Activated CD4-positive, alpha-beta T cell treated with anti-CD3 and anti-CD28 coated beads for 36 hours (primary cell): ENCODE measurements at places on chromosomes 7 and 10.

DNA sequence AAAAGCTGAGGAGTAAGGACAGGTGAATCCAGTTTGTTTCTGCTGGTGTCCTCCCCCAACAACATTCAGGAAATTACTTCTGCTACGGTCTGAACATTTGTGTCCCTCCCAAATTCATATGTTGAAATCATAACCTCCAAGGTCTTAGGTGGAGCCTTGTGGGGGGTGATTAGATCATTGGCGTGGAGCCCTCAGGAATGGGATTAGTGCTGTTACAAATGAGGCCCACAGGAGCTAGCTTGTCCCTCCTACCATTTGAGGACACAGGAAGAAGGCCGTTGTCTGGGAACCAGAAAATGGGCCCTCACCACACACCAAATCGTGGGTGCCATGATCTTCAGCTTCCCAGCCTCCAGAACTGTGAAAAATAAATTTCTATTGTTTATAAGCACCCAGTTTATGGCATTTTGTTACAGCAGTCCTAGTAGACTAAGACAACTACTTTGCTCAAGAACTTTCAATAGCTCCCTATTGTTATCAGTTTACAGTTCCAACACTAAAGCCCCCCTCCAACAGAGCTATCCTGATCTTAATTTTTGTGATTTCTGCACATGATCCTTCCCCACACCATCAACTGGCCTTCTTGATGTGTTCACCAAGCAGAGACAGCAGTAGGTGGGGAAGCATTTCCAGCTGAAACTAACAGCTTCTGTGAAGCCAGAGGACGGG is 2.1 kb upstream of the LRMDA start:
- peaks cover 30% of the 10 kb centered on the region for H3K27me3 ChIP-seq
- no peak overlapping the region for H3K27ac ChIP-seq
- H3K36me3 ChIP-seq, result no peaks in the 10 kb centered on the region
- DNase-seq, result no peak
- no peak overlapping the region for H3K4me3 ChIP-seq

DNA sequence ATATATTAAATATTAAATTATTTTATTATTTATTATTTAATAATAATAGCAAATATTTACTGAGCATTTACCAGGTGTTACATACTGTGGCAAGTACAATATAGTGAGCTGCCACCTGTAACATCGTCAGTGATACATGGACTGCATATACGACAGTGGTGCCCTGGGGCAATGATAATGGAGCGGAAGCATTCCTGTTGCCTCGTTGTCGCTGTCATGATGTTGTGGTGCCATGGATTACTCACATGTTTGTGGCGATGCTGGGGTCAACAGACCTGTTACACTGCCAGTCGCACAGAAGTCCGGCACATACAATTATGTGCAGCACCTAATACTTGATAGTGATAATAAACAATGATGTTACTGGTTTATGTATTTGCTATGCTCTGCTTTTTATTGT is 20.6 kb downstream of the CAMK1D start:
- DNase-seq, result no peak
- no peak overlapping the region for H3K27ac ChIP-seq
- H3K27me3 ChIP-seq, result no peaks in the 10 kb centered on the region
- no peak overlapping the region for H3K4me3 ChIP-seq

DNA sequence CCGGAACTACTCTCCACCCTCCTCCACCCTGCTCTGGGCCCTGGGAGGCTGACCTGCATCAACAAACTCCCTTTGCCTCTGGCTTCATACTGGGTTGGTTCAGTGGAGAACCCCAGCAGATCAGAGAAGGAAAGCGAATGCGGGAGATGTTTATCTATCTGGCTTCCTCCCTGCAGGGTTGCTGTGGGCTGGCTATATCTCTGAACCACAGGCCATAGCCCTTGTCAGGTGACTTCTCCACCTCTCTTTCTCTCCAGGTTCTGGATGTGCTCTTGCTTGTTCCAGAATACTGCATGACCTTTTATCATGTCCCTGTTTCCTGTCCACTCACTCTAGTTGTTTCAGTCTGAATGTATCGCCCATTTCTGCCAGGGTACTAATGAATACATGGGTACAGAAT is 51.7 kb upstream of the IFRD1 start:
- no peak overlapping the region for H3K4me3 ChIP-seq
- H3K27ac ChIP-seq, result peak overlapping the region; percentile 5
- DNase-seq, result no peak
- no peaks in the 10 kb centered on the region for H3K36me3 ChIP-seq
- H3K4me1 ChIP-seq, result peaks cover 18% of the 10 kb centered on the region

- H3K27me3 ChIP-seq, result peaks cover 2% of the 10 kb centered on the region
- no peaks in the 10 kb centered on the region for H3K4me1 ChIP-seq
- H3K4me3 ChIP-seq, result no peak overlapping the region
- no peak for DNase-seq
Measured at GRCh38 chr10:43091846-43092245, 15.0 kb downstream of the RET start.

DNA sequence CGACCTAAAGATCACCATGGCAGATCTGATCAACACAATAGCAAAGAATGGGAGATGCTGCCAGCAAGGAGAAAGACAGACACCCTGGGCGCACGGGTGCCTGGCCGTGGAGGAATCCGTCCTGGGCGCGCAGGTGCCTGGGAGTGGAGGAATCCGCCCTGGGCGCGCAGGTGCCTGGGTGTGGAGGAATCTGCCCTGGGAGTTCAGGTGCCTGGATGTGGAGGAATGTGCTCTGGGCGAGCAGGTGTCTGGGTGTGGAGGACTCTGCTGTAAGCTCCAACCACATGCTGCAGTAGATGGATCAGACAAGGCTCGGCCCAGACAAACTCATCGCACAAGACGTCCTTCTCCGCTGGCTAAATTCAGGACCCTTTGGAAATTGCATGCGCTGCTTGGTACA is 346.3 kb upstream of the ADARB2 start:
- no peak overlapping the region for H3K4me3 ChIP-seq
- peaks cover 4% of the 10 kb centered on the region for H3K27me3 ChIP-seq
- no peak overlapping the region for H3K27ac ChIP-seq
- no peak for DNase-seq
- no peaks in the 10 kb centered on the region for H3K36me3 ChIP-seq

- H3K27me3 ChIP-seq, result no peaks in the 10 kb centered on the region
- peak; percentile 28 for DNase-seq
- H3K4me3 ChIP-seq, result no peak overlapping the region
- H3K27ac ChIP-seq, result no peak overlapping the region
Measured at GRCh38 chr10:71805776-71806703, 32.7 kb upstream of the VSIR start.

DNA sequence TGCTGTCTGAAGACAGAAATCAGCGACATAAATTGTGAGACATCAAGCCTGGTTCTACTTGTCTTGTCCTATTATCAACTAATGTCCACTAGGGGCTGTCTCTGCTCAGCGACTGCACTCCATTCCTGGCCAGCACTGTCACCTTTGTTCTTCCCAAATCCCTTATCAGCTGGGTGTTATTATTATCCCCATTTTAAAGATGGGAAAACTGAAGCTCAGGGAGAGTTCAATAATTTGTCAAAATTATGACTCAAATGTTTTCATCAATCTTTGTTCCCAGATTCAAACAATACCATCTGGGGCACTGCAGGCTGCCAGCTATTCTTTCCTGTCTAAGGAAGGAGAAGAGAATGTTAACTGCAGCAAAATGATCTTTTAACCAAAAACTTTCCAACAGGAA is 431.6 kb upstream of the NFE2L3 start:
- peaks cover 10% of the 10 kb centered on the region for H3K27me3 ChIP-seq
- H3K4me1 ChIP-seq, result no peaks in the 10 kb centered on the region
- H3K4me3 ChIP-seq, result no peak overlapping the region
- no peak overlapping the region for H3K27ac ChIP-seq
- H3K36me3 ChIP-seq, result no peaks in the 10 kb centered on the region

DNA sequence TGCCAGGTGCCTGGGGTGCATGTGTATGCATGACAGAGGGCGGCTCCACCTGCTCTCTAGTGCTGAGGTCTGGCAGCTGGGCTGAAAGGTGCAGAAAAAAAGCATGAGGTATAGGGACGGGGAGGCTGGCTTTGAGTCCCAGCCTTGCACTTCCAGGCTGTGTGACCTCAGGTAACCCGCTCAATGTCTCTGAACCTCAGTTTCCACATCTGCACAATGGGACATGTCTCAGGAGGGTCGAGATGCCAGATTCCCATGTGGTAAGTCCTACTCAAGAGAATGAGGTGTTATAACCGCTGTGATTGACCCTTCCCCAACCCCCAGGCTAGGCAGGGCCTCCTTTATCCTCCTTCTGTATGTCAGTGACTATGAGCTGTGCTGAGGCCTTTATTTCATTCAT is 48.8 kb downstream of the ARHGAP22 start:
- no peak for DNase-seq
- H3K27me3 ChIP-seq, result no peaks in the 10 kb centered on the region
- H3K27ac ChIP-seq, result no peak overlapping the region
- H3K4me1 ChIP-seq, result no peaks in the 10 kb centered on the region
- H3K36me3 ChIP-seq, result no peaks in the 10 kb centered on the region

- DNase-seq, result no peak
- H3K4me3 ChIP-seq, result no peak overlapping the region
- no peaks in the 10 kb centered on the region for H3K27me3 ChIP-seq
- H3K4me1 ChIP-seq, result peaks cover 31% of the 10 kb centered on the region
- no peak overlapping the region for H3K27ac ChIP-seq
Measured at GRCh38 chr7:7662527-7662926, 22.0 kb downstream of the UMAD1 start.

GRCh38 chr7:74023786-74024185 is 4.2 kb upstream of the ELN start:
- H3K27me3 ChIP-seq, result peaks cover 25% of the 10 kb centered on the region
- H3K36me3 ChIP-seq, result no peaks in the 10 kb centered on the region
- peaks cover 2% of the 10 kb centered on the region for H3K4me1 ChIP-seq
- DNase-seq, result no peak

- no peak overlapping the region for H3K27ac ChIP-seq
- H3K36me3 ChIP-seq, result no peaks in the 10 kb centered on the region
- H3K27me3 ChIP-seq, result no peaks in the 10 kb centered on the region
- peak; percentile 64 for DNase-seq
Measured at GRCh38 chr10:4344492-4344994, 481.5 kb upstream of the AKR1E2 start.

- no peak overlapping the region for H3K4me3 ChIP-seq
- no peaks in the 10 kb centered on the region for H3K36me3 ChIP-seq
- H3K4me1 ChIP-seq, result peaks cover 22% of the 10 kb centered on the region
- no peak for DNase-seq
Measured at GRCh38 chr10:127996586-127996985, 89.7 kb downstream of the PTPRE start.

DNA sequence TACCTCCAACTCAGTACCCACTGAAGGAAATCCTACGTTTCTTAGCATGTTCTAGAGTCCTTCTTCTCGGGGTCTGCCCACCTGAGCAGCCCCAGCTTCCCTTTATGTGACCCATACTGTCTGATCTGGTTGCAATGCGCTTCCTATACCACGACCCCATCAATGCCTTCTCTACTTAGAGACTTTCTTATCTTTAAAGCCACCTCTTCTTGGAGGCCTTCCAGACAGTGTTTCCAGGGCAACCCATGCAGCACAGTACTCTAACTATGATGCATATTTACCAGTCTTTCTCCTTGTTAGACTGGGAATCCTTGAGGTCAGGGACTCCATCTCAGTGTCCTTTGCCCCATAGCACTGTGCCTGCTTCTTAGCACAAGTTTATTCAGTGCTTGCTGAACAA is 54.5 kb upstream of the SLF2 start:
- peaks cover 36% of the 10 kb centered on the region for H3K27me3 ChIP-seq
- H3K4me1 ChIP-seq, result no peaks in the 10 kb centered on the region
- no peak overlapping the region for H3K4me3 ChIP-seq
- DNase-seq, result no peak
- no peak overlapping the region for H3K27ac ChIP-seq

GRCh38 chr7:137717811-137718271 is 128.9 kb downstream of the DGKI start:
- no peak overlapping the region for H3K27ac ChIP-seq
- no peak for DNase-seq
- H3K4me3 ChIP-seq, result no peak overlapping the region
- no peaks in the 10 kb centered on the region for H3K4me1 ChIP-seq
- H3K27me3 ChIP-seq, result peaks cover 3% of the 10 kb centered on the region
- H3K36me3 ChIP-seq, result no peaks in the 10 kb centered on the region

DNA sequence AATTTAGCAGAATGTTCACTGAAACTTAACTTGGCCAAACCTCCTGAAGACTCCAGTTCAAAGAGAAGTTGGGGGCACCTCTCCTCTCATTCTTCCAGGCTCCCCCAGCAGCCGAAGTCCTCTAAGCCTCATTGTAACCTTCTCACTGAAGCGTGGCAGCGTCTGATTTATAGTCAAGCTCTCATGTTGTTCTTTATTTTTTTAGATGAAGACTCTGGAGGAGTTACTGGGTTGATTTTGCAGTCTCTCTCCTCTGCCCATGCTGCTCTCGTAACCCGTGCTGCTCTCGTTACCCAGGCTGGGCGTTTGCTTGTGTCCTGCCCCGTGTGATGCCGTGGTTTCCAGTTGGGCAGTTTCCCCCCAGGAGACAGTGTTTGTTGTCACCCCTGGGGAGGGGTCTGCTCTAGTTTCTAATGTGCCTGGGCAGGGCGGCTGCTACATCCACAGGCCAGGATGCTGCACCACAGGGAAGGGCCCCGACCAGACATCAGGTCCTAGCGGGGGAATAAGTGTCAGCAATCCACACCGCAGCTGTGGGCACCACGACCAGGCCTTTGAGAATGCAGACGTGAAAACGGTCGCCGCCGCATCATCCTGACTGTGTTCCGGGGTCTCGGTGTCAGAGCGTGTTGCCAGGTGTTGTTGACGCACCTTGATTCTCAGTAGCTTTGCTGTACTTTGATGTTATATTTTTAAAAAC is 65.2 kb downstream of the WDR37 start:
- peaks cover 59% of the 10 kb centered on the region for H3K36me3 ChIP-seq
- no peaks in the 10 kb centered on the region for H3K27me3 ChIP-seq
- H3K4me1 ChIP-seq, result peaks cover 43% of the 10 kb centered on the region

DNA sequence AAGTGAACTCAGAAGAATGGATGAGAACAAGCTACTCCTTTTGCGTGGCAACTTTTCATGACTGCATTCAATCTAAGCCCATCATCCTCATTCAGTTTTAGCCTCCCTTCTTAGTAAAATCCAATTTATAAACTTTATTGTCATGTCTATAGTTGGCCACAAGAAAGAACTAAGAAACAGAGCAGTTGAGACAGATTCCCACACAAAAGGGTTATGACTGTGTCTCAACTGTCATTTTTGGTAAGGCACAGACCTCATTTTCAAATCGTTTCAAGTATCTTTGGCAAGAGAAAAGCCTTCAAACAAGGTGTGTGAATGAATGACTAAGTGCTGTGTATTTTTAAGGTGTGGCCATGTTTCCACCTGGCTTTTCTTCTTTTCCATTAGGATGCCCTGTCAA is 84.2 kb upstream of the CREB5 start:
- no peak overlapping the region for H3K4me3 ChIP-seq
- H3K27ac ChIP-seq, result no peak overlapping the region
- H3K36me3 ChIP-seq, result no peaks in the 10 kb centered on the region
- H3K4me1 ChIP-seq, result peaks cover 36% of the 10 kb centered on the region
- peaks cover 4% of the 10 kb centered on the region for H3K27me3 ChIP-seq

GRCh38 chr10:102401342-102401654 is 5.8 kb downstream of the NFKB2 start:
- H3K4me1 ChIP-seq, result peaks cover 39% of the 10 kb centered on the region
- H3K27me3 ChIP-seq, result no peaks in the 10 kb centered on the region
- H3K27ac ChIP-seq, result no peak overlapping the region
- H3K4me3 ChIP-seq, result no peak overlapping the region

GRCh38 chr7:102077081-102077480 is 209.6 kb upstream of the SH2B2 start:
- no peak overlapping the region for H3K27ac ChIP-seq
- H3K27me3 ChIP-seq, result no peaks in the 10 kb centered on the region
- no peak for DNase-seq
- no peak overlapping the region for H3K4me3 ChIP-seq
- H3K4me1 ChIP-seq, result no peaks in the 10 kb centered on the region
